ENCODE measurements at places on chromosomes 11 and 22.

DNA sequence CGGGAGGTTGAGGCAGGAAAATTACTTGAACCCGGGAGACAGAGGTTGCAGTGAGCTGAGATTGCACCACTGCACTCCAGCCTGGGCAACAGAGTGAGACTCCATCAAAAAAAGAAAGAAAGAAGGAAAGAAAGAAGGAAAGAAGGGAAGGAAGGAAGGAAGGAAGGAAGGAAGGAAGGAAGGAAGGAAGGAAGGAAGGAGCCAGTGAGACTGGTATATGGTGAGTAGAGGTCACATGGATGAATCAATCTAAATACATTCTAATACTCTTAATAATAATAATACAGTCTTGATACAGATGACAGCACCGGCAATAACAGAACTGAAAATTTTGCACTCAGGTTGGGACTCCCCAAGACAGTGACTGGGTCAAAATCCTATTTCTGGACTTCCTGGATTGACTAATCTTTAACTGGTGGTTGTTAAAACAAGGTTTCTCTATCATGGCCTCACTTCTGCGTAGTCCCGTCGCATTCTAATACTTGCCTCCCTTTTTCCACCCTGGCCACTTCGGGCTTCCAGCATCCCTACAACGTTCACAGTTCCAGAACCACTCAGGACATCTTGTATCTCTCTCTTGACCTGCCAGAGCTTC is 53.5 kb upstream of the EIF3M start:
- DNase-seq = no peak

GRCh38 chr11:64366751-64367150 is 7.8 kb downstream of the RPS6KA4 start:
- DNase-seq = no peak

- no peak for DNase-seq
Measured at GRCh38 chr11:62732830-62733229, 4.5 kb downstream of the TTC9C start.

- no peak for DNase-seq
Measured at GRCh38 chr22:19042285-19043120, 79.7 kb downstream of the DGCR2 start.

- no peak for DNase-seq
Measured at GRCh38 chr11:20283475-20283874, 80.0 kb upstream of the HTATIP2 start.

DNA sequence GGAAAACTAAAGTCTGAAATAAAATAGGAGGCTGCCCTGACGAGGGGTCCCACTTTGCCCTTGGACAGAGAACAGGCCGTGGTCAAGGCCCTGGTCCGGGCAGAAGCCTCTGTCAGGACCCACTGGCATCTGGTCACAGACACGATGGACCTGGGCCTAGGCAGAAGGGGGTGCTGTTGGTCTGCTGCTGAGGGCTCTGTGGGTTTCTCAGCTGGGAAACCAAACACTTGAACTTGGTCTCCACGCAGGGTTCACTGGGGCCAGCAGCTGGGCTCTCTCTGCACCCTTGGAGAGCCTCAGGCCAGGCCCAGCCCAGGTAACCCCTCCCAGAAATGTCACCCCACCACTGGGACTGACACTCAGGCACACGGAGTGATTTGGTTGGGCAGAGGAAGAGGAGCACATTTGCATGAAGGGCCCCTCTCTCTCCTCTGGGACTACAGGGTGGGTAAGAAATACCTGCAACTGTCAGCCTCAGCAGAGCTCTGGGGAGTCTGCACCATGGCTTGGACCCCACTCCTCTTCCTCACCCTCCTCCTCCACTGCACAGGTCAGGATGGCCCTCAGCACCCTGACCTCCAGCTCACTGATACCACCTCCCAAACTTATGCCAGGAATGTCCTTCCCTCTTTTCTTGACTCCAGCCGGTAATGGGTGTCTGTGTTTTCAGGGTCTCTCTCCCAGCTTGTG is 48.1 kb upstream of the TOP3B start:
- DNase-seq = no peak

- DNase-seq = no peak
Measured at GRCh38 chr11:27871056-27871455, 170.8 kb upstream of the BDNF start.

DNA sequence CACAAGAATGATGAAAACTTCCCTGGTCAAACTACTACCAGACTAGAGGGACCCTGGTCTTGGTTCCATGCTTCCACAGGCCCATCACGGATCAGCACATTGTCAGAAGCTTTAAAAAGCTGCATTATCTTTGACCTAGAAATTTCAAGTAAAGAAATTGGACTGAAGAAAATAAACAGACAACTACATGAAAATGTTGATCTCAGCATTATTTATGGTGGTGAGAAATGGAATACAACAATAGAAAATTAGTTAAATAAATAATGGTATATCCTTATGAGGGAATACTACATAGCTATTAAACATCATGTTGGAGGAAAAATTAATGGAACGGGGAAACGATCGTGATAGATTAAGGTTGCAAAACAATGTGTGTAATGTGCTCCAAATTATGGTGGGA is 13.7 kb downstream of the TENM4 start:
- no peak for DNase-seq

- no peak for DNase-seq
Measured at GRCh38 chr11:48683226-48683720, 194.7 kb downstream of the OR4A47 start.

DNA sequence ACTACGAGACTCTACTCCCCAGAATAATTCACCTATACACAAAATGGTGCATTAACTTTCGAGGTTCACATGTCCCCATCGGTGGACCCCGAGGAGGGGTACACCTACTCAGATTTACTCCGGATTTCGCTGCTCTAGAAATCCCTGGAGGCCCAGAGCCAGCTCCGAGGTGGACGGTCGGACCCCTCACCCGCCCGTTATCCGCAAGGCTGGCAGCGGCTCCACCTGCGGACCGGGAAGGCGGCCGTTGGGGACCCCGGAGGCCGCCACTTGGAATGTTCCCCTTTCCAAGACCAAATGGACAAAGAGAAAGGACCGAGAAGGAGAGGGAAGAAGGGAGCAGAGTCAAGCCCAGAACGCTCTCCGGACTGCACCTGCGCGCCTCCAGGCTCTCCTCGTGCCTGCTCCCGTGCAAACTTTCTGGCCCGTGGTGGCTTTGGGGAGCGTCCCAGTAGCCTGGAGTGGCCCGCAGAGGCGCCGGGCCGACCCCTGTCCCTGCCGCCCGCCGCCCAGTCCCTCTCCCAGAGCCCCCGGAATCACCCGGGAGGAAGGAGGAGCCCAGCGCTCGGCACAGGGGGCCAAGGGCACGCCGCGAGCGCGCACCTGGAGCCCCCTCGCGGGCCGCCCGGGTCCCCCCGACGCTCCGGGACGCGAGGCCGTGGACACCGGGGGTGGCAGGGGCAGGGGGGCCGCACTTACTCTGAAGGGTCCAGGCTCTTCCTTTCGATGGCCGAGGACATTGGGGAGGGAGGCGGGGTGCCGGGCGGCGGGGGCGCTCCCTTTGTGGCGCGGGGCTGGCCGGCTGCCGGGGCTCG is 23.0 kb downstream of the LMO2 start:
- DNase-seq = no peak

GRCh38 chr11:98090861-98091505 is 929.8 kb upstream of the CNTN5 start:
- DNase-seq = no peak

- no peak for DNase-seq
Measured at GRCh38 chr11:61082062-61082870, 20.0 kb upstream of the CD5 start.

DNA sequence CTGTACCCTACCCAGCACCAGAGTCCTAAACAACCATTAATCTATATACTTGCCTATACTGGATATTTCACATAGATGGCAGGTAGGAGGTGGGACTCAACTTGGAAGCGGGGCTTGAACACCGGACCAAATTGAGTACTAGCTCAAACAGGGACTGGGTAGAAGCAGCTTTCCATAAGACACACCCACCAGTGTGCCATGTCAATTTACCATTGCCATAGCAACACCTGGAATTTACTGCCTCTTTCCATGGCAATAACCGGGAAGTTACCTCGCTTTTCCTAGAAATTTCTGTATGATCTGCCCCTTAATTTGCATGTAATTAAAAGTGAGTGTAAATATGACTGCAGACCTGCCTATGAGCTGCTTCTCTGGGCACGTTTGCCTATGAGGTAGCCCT is 38.6 kb upstream of the CUL5 start:
- DNase-seq = no peak

Data from NCI-H1436 treated with DMSO at 0.1 percent for 48 hours (cell line).